ENCODE measurements at places on chromosomes 3 and 15. TPM values are rescaled to one million over a fixed set of nuclear protein-coding genes. Genes with fewer than 3 reads are reported as not detected.

DNA sequence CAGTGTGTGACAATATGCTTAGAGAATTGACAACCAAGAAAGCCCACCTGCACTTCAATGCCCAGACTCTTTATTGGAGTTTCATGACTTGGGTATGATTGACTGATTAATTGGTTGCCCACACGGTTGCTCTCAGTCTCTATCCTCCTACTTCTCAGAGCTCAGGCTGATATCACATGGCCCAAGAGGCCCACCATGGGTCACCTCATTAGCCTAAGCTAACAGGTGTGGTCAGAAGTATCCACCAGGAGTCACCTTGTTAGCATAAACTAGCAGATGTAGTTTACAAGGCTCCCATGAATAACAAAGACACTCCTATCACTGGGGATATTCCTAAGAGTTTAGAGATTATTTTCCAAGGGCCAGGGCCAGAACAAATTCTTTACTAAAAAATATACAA, 120.2 kb upstream of the MBNL1 start:
- no peak for DNase-seq

- no peak for DNase-seq
Observed at GRCh38 chr3:77407441-77407840, 367.5 kb downstream of the ROBO2 start.

ARHGEF26 gene
- total RNA-seq: 5.9 TPM

DNA sequence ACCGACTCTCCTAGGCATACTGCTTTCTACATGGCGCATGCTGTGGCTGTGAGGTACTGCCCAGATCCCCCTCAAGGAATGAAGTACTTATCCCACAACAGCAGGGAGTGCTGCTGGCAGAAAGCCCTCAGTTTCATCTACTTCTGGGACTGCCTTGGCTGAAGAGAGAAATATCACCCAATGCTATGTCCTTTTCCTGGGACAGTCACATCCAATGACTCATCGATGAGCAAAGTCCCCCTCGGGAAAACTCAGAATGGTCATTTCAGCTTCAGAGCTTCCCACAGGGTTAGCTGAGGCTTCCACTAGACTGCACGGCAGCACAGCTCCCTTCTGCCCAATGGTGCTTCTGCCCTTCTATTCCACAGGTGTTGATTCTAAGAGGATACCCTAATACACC, 3.6 kb upstream of the NMD3 start:
- DNase-seq: no peak

GRCh38 chr3:102304550-102304949, 130.3 kb upstream of the ZPLD1 start:
- DNase-seq: no peak

DNA sequence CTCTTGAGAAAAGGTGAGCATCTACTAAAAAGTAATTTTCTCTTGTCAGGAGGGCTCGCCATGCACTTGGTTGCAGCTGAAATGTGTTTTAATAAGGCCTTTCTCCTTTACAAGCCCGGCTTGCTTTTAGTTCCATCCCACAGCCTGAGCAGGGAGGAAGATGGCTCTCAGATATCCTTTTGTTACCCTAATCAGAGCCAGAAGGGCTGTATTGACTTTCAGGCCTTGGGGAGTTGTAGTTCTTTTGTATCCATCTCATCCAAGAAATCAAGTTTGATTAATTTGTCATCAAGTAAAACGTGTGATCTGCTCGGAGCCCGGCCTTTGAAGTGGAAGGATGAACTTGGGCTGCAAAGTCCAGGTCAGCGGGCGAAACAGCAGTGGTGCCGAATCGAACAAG, 52.9 kb downstream of the EIF4E3 start:
- no peak for DNase-seq

GRCh38 chr3:19146685-19147650, 1.3 kb upstream of the KCNH8 start:
- DNase-seq: peak; percentile 63

All from right cardiac atrium (tissue), 5 donors.